GM13976 (cell line): ENCODE measurements at places on chromosomes 4 and X.

GRCh38 chr4:166335256-166335938 lies 462.4 kb downstream of the TLL1 start:
- DNase-seq: no peak

DNA sequence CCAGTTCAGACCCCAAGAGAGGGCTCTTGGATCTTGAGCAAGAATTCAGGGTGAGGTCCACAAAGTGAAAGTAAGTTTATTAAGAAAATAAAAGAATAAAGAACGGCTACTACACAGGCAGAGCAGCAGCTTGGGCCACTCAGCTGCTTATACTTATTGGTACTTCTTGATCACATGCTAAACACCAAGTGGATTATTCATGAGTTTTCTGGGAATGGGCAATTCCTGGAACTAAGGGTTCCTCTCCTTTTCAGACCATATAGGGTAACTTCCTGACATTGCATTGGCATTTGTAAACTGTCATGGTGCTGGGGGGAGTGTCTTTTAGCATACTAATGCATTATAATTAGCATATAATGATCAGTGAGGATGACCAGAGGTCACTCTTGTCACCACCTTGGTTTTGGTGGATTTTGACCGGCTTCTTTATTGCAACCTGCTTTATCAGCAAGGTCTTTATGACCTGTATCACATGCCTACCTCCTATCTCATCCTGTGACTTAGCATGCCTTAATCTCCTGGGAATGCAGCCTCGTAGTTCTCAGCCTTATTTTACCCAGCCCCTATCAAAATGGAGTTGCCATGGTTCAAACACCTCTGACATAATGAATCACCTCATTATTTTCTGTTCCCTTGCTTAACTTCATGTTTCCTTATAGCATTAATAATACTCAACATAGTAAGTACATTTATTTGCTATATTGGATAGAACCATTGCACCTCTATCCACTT lies 476.3 kb downstream of the DTHD1 start:
- DNase-seq: no peak

DNA sequence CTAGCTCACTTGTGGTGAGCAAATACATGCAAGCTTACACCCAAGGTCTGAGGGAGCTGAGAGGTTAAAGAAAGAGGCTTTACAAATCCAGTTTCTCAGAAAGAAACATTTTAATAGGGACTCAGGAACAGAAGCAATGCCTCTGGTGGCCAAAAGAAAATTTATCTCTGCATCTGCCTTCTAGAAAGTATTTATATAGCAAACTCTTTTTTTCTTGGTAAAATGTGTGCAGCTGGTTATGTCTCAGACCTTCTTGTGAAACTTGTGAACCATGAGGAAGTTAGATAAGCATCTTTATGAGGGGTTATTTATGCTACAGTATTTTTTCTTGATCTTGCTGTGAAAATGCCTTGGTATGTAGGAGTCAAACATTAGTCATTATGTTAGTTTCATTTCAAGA lies 48.5 kb upstream of the CYSLTR1 start:
- DNase-seq: no peak

DNA sequence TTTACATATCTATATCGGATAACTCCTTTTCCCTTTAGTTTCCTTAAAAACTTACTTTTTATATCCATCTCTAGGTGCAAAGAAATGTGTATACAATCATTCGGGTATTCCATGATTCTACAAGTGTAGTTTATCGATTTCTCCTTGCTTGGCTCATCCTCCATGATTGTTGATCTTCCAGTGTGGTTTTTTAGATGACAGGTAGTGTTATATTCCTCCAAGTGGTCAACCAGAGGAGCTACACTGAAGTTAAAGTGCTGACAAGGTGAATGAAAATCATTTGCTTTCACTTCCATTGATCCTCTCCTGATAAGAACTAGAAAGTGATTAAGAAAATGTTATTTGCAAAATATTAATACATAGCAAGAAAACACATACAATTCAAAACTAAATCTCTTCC lies 38.5 kb downstream of the TMEM156 start:
- no peak for DNase-seq

DNA sequence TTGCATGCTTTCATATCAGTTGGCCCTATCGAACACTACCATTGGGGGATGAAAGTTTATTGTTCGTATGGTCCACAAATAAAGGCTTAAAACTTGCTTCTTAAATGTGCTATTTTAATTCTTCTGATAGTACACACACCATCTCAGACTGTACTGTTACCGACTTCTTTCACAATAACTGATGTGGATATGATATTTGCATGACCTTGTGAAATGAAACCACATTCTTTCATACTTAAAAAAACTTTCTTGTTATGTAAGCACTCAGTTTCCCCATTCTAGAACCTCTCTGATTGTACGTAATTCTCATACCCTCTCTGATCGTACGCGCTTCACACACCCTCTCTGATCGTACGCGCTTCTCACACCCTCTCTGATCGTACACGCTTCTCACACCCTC lies 12.0 kb upstream of the WDR19 start:
- DNase-seq: no peak

GRCh38 chr4:83486457-83487129 lies 1.7 kb upstream of the ABRAXAS1 start:
- DNase-seq: no peak

DNA sequence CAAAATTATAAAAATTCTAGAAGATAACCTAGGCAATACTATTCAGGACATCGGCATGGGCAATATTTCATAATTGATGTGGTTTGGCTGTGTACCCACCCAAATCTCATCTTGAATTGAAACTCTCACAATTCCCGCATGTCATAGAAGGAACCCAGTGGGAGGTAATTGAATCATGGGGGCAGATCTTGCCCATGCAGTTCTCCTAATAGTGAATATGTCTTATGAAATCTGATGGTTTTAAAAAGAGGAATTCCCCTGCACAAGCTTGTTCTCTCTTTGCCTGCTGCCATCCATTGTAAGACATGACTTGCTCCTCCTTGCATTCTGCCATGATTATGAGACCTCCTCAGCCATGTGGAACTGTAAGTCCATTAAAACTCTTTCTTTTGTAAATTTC lies 77.7 kb downstream of the DDX60 start:
- DNase-seq: no peak

GRCh38 chr4:65893957-65894755 lies 223.9 kb upstream of the EPHA5 start:
- DNase-seq: no peak

GRCh38 chrX:103467887-103468286 lies 51.4 kb downstream of the RAB40A start:
- DNase-seq: no peak

DNA sequence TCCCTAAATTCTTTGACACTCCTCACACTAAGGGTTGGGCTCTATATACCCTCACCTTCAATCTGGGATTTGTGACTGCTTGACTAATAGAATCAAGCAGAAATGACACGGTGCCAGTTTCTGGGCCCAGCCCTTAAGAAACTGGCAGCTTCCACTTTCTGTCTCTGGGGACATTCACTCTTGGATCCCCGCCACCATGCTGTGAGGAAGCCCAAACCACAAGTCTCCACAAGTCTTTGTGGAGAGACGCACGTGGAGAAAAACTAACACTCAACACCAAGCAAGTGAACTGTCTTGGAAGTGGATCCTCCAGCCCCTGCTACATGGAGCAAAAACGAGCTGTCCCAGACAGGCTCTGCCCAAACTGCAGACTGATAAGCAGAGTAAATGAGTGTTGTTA lies 1.1 kb upstream of the EDNRA start:
- no peak for DNase-seq

DNA sequence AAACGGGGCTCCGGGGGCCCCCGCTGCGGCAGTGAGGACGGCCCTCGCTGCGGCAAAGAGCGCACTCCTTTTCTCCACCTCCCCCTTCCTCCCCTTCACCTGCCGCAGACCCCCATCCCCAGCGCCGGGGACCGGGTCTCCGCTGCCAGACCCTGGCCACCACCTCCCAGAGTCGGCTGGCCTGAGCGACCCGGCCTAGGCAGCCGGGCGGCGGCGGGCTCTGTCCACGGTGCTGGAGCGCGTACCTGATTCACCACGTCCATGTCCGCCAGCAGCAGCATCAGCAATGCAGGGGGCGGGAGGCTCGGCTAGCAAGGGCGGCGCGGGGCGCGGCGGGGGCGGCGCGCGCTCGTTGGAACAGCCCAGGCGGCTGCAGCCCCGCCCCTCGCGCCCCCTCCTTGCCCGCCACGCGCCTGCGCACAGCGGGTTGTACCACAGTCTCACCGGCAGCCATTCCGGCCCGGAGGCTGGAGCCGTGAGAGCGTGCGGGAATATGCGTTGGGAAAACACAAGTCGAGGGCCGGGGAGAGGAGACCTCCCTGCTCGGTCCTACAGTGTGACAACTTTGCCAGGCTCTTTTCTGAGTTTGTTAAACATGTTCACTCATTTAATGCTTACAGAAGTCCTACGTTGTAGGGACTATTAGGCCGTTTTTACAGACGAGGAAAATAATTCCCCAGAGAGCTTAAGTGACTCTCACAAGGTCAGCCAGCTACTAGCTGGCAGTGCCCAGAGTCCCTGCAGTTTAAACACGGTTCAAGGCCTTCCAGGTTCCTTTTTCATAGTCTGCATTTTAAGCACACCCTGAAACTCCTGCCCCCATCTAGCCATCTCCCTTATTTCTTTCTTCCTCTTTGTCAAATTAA lies at the start of gene SYP:
TSS of gene SYP (minus strand) at position 288 of the 866 bp plus-strand sequence. CDS start at position 281, 7 bp downstream.
- peak; percentile 93 for DNase-seq

GRCh38 chrX:130916636-130917422 lies 13.8 kb upstream of the ENOX2 start:
- DNase-seq: peak; percentile 51
